ENCODE measurements at places on chromosomes 11 and 22.

- DNase-seq: peak; percentile 25
Observed at GRCh38 chr11:9004183-9004926, 554 bp upstream of the NRIP3 start.

DNA sequence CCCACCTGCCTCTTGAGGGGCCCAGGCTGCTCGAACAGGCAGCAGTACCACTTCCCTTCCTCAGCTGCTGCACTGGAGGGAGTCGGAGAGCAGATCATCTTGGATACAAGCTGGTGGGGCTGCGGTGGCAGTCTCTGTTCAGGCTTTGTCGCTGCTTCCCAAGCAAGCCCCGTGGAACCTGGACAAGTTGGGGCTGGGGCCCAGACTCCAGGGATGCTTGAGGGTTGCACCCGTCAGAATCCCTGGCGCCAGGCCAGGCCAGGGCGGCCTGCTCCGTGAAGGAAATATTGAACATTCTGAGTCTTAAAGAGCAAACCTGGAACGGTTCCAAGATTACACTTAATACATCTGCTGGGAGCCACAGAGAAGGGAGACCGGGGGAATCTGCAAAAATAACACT lies 310.1 kb upstream of the SORL1-AS1 start:
- no peak for DNase-seq

DNA sequence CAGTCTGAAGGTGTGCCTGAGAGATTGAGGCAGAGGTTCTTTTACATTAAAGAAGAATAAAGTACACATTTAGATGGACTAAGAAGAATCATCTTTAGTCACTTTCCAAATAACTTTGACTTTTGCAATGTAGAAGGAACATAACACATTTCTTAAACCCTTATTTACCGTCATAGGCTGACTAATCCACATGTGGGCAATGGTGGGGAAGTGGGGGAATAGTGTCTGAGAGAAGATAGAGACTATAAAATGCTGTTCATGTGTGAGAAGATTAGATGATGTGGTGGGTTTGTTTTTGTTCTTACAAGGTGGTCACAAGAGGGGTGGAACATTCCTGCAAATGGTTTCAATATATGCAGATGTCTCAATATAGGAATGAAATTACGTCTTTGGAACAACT lies 1.8 kb downstream of the MS4A4A start:
- no peak for DNase-seq

DNA sequence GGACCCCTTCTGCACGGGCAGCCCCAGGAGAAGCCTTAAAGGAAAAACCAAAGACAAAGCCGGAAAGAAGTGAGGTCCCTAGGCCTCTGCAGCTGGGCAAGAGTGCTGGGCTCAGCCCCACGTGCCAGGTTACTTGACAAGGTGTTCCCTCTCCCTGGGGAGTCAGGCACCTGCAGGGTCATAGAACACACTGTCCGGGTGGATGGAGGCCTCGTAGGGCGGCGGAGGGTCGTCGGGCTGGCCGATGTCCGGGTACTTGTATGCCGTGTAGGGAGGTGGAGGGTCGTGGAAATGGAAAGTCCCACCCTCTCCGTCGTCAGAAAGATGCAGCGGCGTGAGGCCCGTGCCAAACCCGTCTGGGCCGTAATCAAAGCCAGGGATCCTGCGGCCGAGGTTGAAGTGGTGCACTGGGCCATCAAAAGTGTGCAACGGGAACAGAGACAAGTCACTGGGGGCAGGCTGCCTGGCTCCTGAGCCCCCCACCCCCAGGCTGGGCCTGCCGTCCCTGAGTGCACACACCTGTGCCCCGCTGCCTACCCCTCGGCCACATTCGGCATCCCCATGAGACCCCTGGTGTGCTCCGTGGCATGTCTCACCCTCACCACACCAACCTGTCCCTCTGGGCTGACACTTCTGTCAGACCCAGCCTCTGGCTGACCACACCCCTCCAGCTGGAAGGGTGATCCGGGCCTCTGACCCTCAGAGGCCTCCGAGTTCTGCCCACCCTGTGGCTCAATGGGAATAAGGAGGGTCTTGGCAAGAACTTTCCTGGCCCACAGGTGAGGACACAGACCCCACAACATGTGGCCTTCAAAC lies 81.1 kb downstream of the DGCR2 start:
- DNase-seq: no peak

DNA sequence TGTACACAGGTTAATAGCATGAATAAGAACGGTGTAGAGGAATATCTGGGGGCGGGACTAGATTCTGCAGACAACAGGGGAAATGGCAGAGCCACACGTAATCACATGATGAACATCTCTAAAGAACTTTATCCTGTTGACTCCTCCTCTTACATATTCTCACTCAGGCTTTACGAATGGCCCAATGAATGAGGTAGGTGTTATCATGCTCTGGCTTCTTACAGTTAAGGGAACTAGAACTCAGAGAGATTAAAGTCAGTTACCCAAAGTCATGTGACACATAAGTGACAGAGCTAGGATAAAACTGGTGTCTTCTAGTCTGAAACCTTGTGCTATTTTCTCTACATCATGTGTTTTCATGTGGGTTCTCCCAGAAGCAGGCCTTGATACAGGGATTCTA lies 49.0 kb upstream of the BMAL1 start:
- no peak for DNase-seq

- no peak for DNase-seq
Observed at GRCh38 chr11:124900464-124900863, 2.8 kb upstream of the ROBO4 start.

- DNase-seq: no peak
Observed at GRCh38 chr22:38137876-38138687, 27.6 kb upstream of the BAIAP2L2 start.

GRCh38 chr11:27971171-27971570 lies 136.8 kb downstream of the KIF18A start:
- DNase-seq: no peak

GRCh38 chr11:76598426-76598839 lies 72.1 kb downstream of the LRRC32 start:
- DNase-seq: no peak

DNA sequence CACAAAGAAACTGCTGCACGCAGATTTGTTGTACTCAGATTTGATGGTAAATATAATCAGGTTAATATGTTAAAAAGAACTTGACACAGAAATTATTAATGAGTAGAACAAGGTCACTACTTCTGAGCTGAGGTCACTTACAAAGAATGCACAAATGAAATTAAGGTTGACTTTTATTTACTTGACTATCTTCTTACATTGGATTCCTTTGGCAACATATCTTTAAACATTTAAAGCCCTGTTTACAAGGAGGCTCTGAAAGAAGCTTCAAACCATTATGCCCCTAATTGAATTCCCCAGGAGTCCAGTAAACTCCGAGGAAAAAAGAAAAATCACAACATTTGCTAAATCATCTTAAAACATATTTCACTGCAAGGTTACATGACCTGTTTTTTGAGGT lies 245.5 kb downstream of the SOX6 start:
- DNase-seq: no peak

- DNase-seq: no peak
Observed at GRCh38 chr11:114812733-114813132, 134.4 kb downstream of the NXPE2 start.

DNA sequence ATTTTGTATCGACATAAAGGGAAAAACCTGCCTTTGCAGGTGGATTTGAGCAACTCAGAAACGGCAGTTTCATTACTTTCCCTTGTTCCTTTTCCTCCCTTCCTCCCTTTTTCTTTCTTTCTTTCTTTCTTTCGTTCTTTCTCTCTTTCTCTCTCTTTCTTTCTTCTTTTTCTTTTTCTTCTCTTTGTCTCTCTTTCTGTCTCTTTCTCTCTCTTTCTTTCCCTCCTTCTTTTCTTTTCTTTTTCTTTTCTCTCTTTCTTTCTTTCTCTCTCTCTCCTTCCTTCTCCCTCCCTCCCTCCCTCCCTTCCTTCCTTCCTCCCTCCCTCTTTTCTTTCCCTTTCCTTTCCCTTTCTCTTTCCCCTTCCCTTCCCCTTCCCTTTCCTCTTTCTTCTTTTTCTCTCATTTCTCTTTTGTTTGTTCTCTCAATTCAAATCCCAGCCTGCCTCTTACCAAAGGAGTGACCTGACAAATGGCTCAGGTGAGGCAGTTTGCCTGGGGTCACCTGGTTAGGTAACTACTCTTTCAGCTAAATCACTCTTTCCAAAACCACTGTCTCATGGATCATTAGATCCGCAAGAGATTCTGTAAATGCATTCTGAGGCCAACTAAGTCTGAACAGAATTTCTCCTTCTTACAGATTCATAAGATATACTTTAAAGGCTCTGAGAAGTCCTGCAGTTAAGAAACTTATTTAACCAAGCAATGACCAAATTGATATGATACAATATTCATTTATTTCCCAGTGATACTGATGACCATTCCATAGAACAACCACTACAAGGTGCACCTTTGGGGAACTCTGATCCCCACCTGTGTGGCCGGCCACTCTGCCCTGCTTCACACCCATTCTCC lies 75.3 kb downstream of the MYO18B start:
- DNase-seq: no peak

- DNase-seq: no peak
Observed at GRCh38 chr11:55969845-55970244, at the start of gene OR10AG1. TSS of gene OR10AG1 (minus strand) at chr11:55969945. CDS start at chr11:55969907, 38 bp downstream.

DNA sequence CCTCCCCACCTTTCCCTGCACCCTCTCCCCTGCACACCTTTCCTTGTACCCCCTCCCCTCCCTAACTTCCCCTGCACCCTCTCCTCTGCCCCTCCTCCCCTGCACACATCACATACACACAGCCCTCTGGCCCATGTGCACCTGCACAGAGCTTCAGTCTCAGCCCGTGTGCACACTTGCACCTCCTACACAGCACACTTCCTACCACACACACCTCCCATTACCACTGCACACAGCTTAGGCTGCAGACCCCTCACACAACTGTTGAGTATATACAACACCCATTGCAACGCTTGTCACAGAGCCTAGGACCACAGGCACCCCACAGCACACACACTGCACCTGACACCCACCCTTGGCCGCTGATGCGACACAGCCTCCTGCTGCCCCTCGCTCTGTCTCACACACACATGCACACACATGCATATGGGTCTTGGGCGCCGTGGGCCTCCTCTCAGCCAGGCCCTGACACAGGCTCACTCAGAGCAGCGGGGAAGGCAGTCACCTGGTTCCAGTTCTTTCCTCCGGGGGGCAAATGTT lies 411 bp downstream of the SIGIRR start:
- DNase-seq: no peak

- DNase-seq: peak; percentile 14
Observed at GRCh38 chr11:108593214-108593922, at the start of gene EXPH5. TSS of gene EXPH5 (minus strand) at chr11:108593768. CDS start at chr11:108593536, 232 bp downstream.

DNA sequence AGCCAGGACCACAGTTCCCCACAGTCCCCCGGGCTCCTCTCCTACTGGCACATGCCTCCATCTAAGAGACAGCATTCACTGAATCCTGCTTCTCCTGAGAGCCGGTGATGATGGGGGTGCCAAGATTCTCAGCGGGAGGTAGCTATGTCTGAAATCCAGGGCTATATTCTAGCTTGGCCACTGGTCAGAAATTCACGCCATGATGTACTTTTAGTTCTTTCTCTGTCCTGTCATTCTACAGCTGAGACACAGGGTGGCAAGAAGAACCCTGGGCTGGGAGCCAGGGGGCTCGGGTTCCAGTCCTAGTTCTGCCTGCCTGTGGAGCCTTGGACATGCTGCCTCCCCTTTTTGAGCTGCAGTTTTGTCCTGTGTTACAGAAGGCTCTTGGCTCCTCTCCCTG lies 59.2 kb upstream of the PHOX2A start:
- no peak for DNase-seq

- no peak for DNase-seq
Observed at GRCh38 chr22:49406879-49407587, 420.6 kb downstream of the BRD1 start.

- no peak for DNase-seq
Observed at GRCh38 chr11:65781152-65781961, 581 bp upstream of the AP5B1 start.

- DNase-seq: no peak
Observed at GRCh38 chr11:92558323-92558722, 333.7 kb downstream of the FAT3 start.

DNA sequence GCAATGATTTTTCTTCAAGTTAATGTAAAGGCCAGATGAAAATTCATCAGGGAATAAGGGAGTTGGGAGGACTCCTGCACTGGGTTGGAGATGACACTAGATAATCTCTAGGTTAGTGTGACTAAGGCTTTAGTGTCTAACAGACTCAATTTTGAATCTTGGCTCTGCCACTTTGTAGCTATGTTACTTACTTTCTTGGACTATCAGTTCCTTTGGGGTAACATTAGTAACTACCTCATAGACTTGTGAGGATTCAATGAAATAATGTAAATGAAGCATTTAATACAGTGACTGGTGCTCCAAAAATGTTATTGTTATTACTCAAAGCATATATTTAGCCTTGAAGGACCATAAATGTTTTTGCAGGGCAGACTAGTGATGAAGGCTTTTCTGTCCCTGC lies 9.6 kb upstream of the CCDC89 start:
- DNase-seq: no peak

DNA sequence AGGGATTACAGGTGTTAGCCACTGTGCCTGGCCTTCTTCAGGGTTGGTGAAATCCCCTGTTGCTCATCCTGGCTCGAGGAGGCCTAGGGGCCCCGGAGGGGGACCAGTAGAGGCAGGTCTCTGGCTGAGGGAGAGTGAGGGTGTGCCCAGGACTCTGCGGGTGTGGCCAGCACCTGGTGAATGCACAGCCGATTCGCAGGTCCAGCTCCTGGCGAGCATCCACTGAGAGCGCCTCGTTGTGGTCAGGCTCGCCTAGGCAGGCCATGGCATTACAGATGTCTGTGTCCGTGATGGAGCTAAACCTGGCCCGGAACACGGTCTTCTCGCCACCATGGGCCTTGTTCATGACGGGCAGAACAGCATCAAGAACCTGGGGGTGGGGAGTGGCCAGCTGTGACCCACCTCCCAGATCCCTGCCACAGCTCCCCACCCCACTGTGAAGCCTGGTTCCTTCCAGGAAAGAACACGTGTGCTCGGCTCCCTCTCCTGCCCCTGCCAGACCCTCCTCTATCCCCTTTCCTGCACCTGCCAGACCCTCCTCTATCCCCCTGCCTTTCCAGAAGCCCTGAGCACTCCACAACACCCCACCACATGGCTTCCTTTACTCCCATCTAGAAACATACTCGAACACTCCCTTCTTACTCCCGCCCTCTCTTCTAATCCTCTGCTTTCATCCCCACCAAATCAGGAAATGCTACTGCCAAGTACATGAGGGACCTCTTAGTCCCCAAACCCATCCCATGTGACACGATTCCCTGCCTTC lies 12.4 kb downstream of the TOP3B start:
- no peak for DNase-seq

GRCh38 chr11:78069465-78069864 lies 5.8 kb downstream of the THRSP start:
- no peak for DNase-seq

GRCh38 chr11:128709402-128709801 lies 15.5 kb downstream of the FLI1 start:
- no peak for DNase-seq

GRCh38 chr22:29780748-29781676 lies 13.8 kb downstream of the UQCR10 start:
- DNase-seq: no peak

DNA sequence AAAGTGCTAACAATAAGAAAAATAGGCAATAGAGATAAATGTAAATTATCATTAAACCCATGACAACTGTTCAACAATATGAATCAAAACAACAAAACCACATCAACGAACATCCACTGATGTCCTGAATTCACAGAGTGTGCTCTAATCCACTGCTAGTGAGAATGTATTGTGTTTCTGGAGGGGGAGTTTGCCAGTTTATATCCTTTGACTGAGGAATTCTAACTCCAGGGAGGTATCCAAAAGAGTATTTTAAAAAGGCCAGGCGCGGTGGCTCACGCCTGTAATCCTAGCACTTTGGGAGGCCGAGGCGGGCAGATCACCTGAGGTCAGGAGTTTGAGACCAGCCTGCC lies 1.7 kb upstream of the WEE1 start:
- DNase-seq: no peak
